Muscle of leg (tissue), 16 donors: ENCODE measurements at places on chromosomes 1 and 21. TPM values are rescaled to one million over a fixed set of nuclear protein-coding genes. Genes with fewer than 3 reads are reported as not detected.
A peak's percentile ranks its signal among the peaks of the same experiment; 100 is the strongest.

GRCh38 chr1:83796409-83796808 is 202.5 kb downstream of the TTLL7 start:
- no peaks in the 10 kb centered on the region for H3K27me3 ChIP-seq
- H3K4me3 ChIP-seq = no peak overlapping the region
- H3K4me1 ChIP-seq = no peaks in the 10 kb centered on the region
- H3K36me3 ChIP-seq = no peaks in the 10 kb centered on the region
- no peak overlapping the region for H3K27ac ChIP-seq
- no peak for DNase-seq

DNA sequence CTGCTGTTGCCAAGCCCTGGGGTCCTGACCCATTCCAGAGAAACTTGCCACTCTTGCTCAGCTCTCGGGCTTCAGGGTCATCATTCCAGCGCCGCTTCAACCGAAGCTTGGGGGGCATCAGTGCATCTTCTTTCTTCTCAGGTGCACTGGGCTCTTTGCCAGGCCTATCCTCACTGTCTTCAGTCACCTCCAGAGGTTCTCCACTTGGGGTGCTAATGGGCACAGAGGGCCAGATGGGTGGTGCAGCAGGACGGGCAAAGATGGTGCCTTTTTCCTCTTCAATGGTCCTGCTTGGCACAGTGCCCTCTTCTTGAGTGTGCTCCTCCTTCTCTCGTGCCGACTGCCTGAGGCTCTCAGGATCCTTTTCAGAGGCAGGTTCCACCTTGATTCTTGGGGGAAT is 13.3 kb downstream of the ETV3 start:
- no peak overlapping the region for H3K27ac ChIP-seq
- no peaks in the 10 kb centered on the region for H3K4me1 ChIP-seq
- H3K36me3 ChIP-seq = peaks cover 47% of the 10 kb centered on the region
- no peak for DNase-seq
- no peaks in the 10 kb centered on the region for H3K27me3 ChIP-seq

GRCh38 chr1:169326956-169327268 is 40.7 kb downstream of the NME7 start:
- no peak overlapping the region for H3K4me3 ChIP-seq
- H3K4me1 ChIP-seq = no peaks in the 10 kb centered on the region
- no peaks in the 10 kb centered on the region for H3K27me3 ChIP-seq
- no peaks in the 10 kb centered on the region for H3K36me3 ChIP-seq
- no peak for DNase-seq

RXFP4 gene
- not detected for total RNA-seq

DNA sequence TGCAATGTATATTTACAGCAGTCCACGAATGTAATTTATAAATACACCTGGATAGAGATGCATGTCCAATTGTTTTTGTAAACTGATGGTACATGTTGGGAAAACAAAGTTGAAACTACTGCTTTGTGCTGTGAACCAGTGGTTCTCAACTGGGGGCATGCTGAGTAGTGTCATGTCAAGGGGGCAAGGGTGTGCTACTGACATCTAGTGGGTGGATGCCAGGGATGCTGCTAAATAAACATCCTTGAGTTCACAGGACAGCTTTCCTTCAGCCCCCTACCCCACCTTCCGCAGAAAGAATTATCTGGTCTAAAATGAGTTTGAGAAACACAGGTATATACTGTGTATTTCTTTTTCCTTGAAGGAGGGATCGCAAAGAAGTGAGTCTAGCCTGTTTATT is 95.9 kb downstream of the RASAL2 start:
- no peaks in the 10 kb centered on the region for H3K27me3 ChIP-seq
- DNase-seq = peak; percentile 20
- no peak overlapping the region for H3K4me3 ChIP-seq
- no peaks in the 10 kb centered on the region for H3K36me3 ChIP-seq
- no peaks in the 10 kb centered on the region for H3K4me1 ChIP-seq

CAPN8 gene
- 0.58 TPM for total RNA-seq

UBQLN4 gene
- total RNA-seq = 19.2 TPM

DNA sequence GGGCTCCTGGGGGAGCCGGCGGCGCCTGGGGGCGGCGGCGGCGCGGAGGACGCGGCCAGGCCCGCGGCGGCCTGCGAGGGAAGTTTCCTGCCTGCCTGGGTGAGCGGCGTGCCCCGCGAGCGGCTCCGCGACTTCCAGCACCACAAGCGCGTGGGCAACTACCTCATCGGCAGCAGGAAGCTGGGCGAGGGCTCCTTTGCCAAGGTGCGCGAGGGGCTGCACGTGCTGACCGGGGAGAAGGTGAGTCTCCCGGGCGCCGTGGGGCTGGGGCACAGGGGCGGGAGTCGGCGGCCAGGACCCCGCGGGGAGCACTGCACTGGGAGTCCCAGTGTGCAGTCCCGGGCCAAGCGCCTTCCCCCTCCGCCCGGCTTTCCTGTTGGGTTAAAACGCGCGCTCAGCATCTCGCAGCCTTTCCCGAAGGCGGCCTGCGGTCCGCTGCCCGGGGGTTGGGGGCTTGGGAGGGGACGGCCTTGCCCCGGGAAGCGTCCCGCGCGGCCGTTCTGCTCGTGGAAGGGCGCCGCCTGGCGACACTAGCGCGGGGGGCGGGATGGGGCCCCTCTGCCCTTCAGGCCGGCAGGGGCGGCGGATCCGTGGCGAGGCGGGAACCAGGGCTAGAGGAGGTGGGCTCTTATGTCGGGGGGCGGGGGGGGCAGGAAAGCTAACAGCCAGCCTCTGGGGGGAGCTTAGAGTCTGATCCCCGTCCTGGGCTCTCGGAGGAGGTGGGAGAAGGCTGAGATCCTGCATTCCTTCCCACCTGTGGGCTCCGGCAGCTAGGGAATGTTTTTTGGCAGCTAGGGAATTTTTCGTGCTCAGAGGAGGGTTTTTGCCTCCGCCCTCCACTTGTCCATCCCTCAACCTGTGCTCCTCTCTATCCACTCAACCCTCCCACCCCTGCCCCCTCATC is 1.1 kb downstream of the HUNK start:
- peaks cover 2% of the 10 kb centered on the region for H3K36me3 ChIP-seq
- peak; percentile 77 for DNase-seq
- peaks cover 21% of the 10 kb centered on the region for H3K27me3 ChIP-seq
- H3K4me1 ChIP-seq = peaks cover 30% of the 10 kb centered on the region
- H3K4me3 ChIP-seq = peak overlapping the region; percentile 80

GBP3 gene
- total RNA-seq = 2.3 TPM

DNA sequence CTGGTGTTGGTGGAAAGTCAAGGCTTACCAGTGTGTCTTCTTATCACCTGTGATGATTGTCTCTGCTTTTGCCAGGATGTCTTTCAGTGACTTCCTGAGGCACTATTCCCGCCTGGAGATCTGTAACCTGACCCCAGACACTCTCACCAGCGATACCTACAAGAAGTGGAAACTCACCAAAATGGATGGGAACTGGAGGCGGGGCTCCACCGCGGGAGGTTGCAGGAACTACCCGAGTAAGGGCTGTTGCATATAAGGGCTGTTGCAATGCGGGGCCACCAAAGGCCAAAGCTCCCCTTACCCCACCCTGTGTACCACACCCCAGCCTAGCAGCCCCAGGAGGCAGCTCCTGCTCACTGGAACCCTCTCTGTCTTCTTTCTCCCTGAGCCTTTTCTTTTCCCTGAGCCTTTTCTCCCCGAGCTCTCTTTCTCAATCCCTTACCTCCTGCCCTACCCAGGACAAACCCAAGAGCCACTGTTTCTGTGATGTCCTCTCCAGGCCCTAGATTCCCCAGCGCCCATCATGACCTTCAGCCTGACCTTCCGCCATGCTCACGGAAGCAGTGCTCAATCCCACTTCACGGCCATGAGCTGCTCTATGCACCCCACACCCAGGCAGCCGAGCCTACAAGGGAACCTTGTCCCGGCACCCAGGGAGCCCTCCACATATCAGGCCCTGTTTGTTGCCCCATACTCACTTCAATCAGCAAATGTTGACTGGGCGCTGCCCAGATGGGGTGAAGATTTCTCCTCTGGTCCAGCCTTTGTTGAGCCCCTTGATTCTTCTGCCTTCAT is 40.6 kb downstream of the CAPN2 start:
- DNase-seq = no peak
- peaks cover 87% of the 10 kb centered on the region for H3K36me3 ChIP-seq
- H3K4me3 ChIP-seq = no peak overlapping the region
- no peak overlapping the region for H3K27ac ChIP-seq
- H3K27me3 ChIP-seq = no peaks in the 10 kb centered on the region

GRCh38 chr1:28195780-28196179 is 19.3 kb upstream of the PTAFR start:
- no peak overlapping the region for H3K27ac ChIP-seq
- DNase-seq = no peak
- peaks cover 29% of the 10 kb centered on the region for H3K36me3 ChIP-seq
- H3K4me3 ChIP-seq = no peak overlapping the region
- H3K4me1 ChIP-seq = peaks cover 14% of the 10 kb centered on the region

DNA sequence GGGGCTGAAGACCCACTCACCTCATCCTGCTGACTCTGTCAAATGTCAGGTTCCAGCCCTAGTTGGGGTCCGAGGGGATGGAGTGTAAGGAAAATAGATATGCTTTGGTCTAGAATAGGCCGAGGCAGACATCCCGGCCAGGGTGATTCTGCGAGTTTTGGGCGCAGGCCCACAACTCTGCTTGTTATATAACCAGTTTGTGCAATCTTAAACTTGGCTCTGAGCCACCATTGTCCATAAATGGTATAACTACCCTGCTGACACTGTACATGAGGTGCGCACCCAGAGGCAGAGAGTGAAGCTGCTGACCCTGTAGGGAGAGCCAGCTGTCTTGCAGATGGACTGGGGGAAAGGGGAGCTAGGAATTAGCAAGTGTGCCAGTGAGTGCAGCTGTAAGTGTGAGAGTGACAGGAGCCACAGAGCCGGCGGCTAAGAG is 1388.8 kb downstream of the AMY1C start:
- peak; percentile 33 for DNase-seq
- H3K27ac ChIP-seq = no peak overlapping the region
- H3K36me3 ChIP-seq = no peaks in the 10 kb centered on the region
- no peaks in the 10 kb centered on the region for H3K4me1 ChIP-seq
- no peaks in the 10 kb centered on the region for H3K27me3 ChIP-seq
- H3K4me3 ChIP-seq = no peak overlapping the region

GRCh38 chr1:48619539-48619938 is 147.5 kb upstream of the SPATA6 start:
- peaks cover 4% of the 10 kb centered on the region for H3K27me3 ChIP-seq
- no peaks in the 10 kb centered on the region for H3K36me3 ChIP-seq
- H3K27ac ChIP-seq = no peak overlapping the region
- DNase-seq = peak; percentile 31
- H3K4me1 ChIP-seq = peaks cover 5% of the 10 kb centered on the region

DNA sequence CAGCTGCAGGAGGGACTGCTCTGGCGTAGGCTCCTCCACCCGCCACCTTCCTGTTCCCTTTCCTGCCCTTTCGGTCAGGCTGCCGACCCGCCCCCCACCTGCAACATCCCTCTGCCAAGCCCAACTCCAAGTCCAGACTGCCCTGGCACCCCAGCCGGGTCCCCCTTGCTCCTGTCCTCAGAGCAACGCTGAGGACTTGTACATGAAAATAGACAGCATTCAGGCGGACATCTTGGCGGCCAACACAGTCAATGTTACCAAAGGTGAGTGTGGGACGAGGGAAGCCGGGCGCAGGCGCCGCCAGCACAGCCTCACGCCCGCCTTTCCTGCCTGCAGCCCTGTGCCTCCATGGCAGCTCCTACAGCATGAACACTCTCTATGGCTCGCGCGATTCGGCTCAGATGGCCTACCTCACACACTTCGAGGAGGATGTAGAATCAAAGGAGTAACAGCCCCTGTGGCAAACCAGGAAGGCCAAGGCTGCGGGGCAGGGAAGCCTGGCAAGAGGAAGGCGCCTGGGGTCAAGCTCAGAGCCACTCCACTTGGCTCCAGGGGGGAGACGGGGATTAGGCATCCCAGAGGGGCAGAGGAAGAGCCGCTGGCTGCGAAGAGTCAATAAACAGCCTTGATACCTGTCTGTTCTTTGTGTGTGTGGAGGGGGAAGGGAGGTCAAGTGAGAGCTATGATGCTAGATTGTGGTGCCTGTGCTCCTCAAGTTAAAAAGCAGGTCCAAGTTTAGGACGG is 5.8 kb downstream of the RNU5D-1 start:
- no peak for DNase-seq
- H3K36me3 ChIP-seq = no peaks in the 10 kb centered on the region
- no peaks in the 10 kb centered on the region for H3K27me3 ChIP-seq
- H3K27ac ChIP-seq = no peak overlapping the region
- no peak overlapping the region for H3K4me3 ChIP-seq
- H3K4me1 ChIP-seq = no peaks in the 10 kb centered on the region

CSF1 gene
- total RNA-seq = 6.3 TPM

- H3K27me3 ChIP-seq = no peaks in the 10 kb centered on the region
- no peak overlapping the region for H3K4me3 ChIP-seq
- H3K36me3 ChIP-seq = no peaks in the 10 kb centered on the region
- H3K4me1 ChIP-seq = peaks cover 10% of the 10 kb centered on the region
Measured at GRCh38 chr1:59999006-59999405, 72.4 kb upstream of the CYP2J2 start.

GRCh38 chr1:114122941-114123618 is 30.6 kb downstream of the SYT6 start:
- no peaks in the 10 kb centered on the region for H3K27me3 ChIP-seq
- peaks cover 21% of the 10 kb centered on the region for H3K4me1 ChIP-seq
- H3K36me3 ChIP-seq = no peaks in the 10 kb centered on the region
- no peak overlapping the region for H3K27ac ChIP-seq
- no peak overlapping the region for H3K4me3 ChIP-seq
- no peak for DNase-seq

- no peak for DNase-seq
- no peak overlapping the region for H3K4me3 ChIP-seq
- H3K27ac ChIP-seq = no peak overlapping the region
- H3K4me1 ChIP-seq = peaks cover 18% of the 10 kb centered on the region
Measured at GRCh38 chr1:181392133-181392532, 91.2 kb upstream of the CACNA1E start.

GRCh38 chr1:23074012-23074411 is 54.7 kb downstream of the KDM1A start:
- no peak overlapping the region for H3K4me3 ChIP-seq
- no peaks in the 10 kb centered on the region for H3K4me1 ChIP-seq
- peaks cover 60% of the 10 kb centered on the region for H3K36me3 ChIP-seq
- no peak for DNase-seq
- no peak overlapping the region for H3K27ac ChIP-seq
- no peaks in the 10 kb centered on the region for H3K27me3 ChIP-seq

RGS7 gene
- total RNA-seq = 0.13 TPM

DNA sequence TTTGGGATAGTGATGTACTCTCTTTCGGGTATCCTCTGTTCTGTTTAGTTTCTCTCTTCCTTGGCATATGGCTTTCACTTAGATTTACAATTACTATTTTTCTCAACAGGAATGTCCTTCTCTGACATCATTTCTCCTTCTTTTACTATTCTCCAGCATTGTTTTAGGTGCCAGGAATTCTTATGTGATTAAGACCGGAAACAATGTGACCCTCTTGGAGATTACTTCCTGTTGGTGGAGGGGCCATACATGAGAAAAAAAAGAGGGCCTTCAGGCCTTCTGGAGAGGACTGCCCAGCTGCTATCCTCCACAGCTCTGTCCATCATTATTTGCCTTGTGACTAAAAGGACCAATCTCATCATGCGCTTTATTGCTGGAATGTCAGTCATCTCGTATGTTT is 50.4 kb upstream of the ADAMTS5 start:
- no peak overlapping the region for H3K4me3 ChIP-seq
- no peaks in the 10 kb centered on the region for H3K36me3 ChIP-seq
- no peaks in the 10 kb centered on the region for H3K27me3 ChIP-seq
- no peak overlapping the region for H3K27ac ChIP-seq
- DNase-seq = no peak
- H3K4me1 ChIP-seq = peaks cover under 1% of the 10 kb centered on the region

GRCh38 chr1:24941564-24941963 is 11.5 kb upstream of the RUNX3 start:
- H3K4me1 ChIP-seq = no peaks in the 10 kb centered on the region
- H3K4me3 ChIP-seq = no peak overlapping the region
- peaks cover 18% of the 10 kb centered on the region for H3K27me3 ChIP-seq
- H3K36me3 ChIP-seq = no peaks in the 10 kb centered on the region
- H3K27ac ChIP-seq = no peak overlapping the region

GRCh38 chr1:29237852-29238619 is 1.7 kb downstream of the PTPRU start:
- no peaks in the 10 kb centered on the region for H3K36me3 ChIP-seq
- peaks cover 38% of the 10 kb centered on the region for H3K27me3 ChIP-seq
- peak overlapping the region; percentile 27 for H3K4me3 ChIP-seq
- DNase-seq = peak; percentile 41
- peaks cover 31% of the 10 kb centered on the region for H3K4me1 ChIP-seq
